ENCODE measurements at places on chromosomes 11 and 22. TPM values are rescaled to one million over a fixed set of nuclear protein-coding genes. Genes with fewer than 3 reads are reported as not detected.

DNA sequence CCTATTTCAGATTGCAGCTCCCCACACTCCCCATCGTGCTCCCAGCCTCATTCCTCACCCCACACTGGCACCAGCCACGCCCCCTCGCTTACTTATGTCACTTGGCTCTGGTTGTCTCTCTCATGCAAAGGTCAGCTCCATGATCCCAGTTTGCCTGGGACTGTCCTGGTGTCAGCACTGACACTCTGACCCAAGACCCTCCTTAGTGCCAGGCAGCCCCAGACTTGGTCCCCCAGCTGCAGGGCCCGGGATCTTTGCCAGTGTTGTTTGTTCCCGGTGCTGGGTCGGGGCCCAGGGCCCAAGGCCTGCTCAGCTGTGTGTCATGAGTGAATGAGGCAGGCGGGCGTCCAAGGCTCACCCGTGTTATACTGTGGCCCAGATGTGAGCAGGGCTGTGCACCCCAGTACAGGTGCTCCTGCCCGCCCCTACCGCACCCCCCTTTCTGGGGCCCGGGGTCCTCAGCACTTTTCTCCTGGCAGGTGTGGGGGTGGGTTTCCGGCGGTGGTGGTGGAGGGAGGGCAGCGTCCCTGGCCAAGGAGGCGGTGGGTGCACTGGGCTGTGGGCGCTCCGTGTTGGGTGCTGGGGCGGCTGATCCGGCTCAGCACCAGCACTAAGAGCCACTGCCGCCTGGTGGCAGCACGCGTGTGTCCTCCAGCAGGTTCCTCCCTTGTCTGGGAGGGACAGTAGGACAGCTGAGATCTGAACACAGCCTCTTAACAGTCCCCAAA lies 19.5 kb downstream of the IL17REL start:
- peak; percentile 70 for DNase-seq

The MMP8 gene
- total RNA-seq: not detected

GRCh38 chr22:41249442-41249841 lies 8.7 kb upstream of the CHADL start:
- DNase-seq: no peak

DNA sequence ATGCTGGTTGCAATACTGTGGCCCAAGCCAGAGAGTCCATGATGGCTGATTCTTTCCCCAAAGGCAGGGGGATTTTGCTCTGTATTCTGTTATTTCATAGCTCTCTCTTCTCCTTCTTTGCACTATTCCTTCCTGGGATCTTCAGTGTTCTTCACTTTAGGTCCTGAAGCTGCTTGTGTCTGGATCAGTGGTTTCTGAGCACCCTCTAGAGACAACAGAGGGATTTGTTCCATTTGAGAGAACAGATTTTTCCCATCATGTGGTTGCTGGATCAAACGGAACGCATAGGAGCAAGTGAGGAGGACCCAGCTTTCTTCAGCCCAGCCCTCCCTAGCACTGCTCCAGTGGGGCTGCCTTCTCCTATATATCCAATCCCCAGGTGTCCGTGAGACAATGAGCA lies 68.7 kb upstream of the SYN3 start:
- no peak for DNase-seq

- no peak for DNase-seq
Measured at GRCh38 chr11:26072614-26073153, 259.2 kb upstream of the ANO3 start.

Measured in activated naive CD8-positive, alpha-beta T cell treated with anti-CD3 and anti-CD28 coated beads for 36 hours (primary cell).